Posterior cingulate gyrus (tissue), 11 donors: ENCODE measurements at places on chromosomes 5 and 9.
A peak's percentile ranks its signal among the peaks of the same experiment; 100 is the strongest.

GRCh38 chr9:124208571-124208970 lies 49.2 kb upstream of the NEK6 start:
- DNase-seq = no peak

DNA sequence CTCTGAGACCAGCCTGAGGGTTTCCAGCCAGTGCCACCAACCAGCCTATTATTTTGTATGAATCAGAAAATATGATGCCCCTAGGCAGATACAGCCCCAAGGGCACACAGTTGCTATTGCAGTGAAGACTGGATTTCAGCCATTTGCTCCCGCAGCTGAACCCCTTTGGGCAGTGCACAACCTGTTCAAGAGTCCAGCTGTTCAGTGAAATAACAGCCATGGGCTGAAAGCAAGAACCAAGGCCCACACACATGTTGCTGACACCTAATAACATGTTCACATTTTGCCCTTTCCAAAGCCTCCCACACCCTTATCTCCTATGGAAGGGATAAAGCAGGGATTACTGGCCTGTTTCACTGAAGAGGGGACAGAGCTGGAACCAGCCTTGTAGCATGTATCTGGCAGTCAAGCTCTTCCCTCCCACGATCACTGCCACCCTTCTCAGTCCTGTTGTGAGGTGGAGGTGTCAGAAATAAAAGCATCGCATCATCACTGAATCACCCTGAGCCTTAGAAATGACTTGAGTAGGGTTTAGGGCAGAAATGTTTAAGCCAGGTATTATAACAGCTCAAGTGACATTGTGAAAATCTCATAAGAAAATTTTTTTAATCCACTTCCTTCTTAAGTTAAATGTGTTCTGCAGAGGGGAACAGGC lies 137.1 kb upstream of the FSTL4 start:
- DNase-seq = no peak

- DNase-seq = peak; percentile 4
Measured at GRCh38 chr9:14909961-14910805, at the start of gene FREM1. TSS of gene FREM1 (minus strand) at chr9:14910428. CDS start at chr9:14868977, 41,451 bp downstream.

GRCh38 chr5:117463881-117464570 lies 889.4 kb upstream of the SEMA6A start:
- DNase-seq = no peak

GRCh38 chr5:140690376-140690932 lies 716 bp downstream of the HARS1 start:
- no peak for DNase-seq

- no peak for DNase-seq
Measured at GRCh38 chr5:96288845-96289185, 144.2 kb downstream of the PCSK1 start.
